ENCODE measurements at places on chromosomes 5 and 9.

DNA sequence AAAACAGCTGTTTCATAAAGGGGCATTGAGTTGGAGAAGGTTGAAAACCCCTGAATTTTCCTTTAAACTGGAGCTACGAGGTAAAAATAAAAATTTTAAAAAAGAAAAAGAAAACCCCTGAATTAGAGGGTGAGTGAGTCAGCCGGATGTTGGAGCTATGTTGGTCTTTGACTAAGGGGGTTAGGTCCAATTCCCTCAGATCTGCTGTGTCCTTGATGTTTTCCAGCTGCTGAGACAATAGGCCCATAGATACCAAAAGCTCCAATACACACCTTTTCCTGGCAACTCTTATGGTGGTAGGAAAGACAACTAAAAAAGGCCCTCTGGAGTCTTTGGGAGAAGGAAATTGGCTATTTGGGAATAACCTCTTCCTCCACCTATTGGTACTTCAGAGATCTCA lies 79.4 kb upstream of the SAP30L start:
- no peak for DNase-seq

- DNase-seq = no peak
Observed at GRCh38 chr5:76820526-76820890, 1.7 kb downstream of the F2RL1 start.

- DNase-seq = no peak
Observed at GRCh38 chr5:72487177-72487576, 20.0 kb downstream of the ZNF366 start.

DNA sequence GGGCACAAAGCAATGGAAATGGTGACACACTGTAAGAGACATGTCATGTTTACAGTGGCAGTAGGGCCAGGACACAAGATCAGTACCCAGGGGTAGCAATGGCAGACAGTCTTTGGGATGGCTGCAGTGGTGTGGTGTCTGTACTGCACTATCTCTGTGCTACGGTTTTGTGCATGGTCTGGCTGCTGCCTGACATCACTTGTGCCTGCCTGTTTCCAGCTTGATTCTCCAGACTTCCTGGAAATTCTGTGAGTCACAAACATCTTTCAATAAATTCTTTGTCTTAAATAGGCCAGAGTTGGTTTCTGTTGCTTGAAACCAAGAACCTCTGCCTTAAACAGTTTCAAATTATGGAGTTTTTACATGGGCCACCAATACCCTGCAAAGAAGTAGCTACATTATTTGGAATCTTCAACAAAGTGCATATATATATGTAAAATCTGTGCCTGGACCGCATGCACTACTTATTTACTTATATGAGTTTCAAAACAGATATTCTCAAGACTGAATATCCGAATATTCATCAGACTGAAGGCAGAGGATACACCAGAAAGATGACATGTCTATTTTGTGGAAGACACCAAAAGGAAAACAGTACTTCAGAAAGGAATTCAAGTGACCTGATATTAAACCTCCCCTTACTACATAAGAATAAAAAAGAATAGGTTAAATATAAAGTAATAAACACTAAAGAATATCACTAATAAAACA lies 188.1 kb downstream of the RFX3 start:
- DNase-seq = no peak

GRCh38 chr9:4126184-4126865 lies 173.5 kb downstream of the GLIS3 start:
- DNase-seq = no peak
